ENCODE measurements at places on chromosomes 11 and 22.

GRCh38 chr11:65952052-65952521 lies 6.8 kb downstream of the TSGA10IP start:
- no peak for DNase-seq

- DNase-seq, result peak; percentile 23
Observed at GRCh38 chr11:103877221-103877620, 159.2 kb upstream of the DDI1 start.

- no peak for DNase-seq
Observed at GRCh38 chr11:14567064-14567651, 47.0 kb upstream of the PSMA1 start.

- DNase-seq, result no peak
Observed at GRCh38 chr11:32851251-32851650, 21.5 kb downstream of the PRRG4 start.

DNA sequence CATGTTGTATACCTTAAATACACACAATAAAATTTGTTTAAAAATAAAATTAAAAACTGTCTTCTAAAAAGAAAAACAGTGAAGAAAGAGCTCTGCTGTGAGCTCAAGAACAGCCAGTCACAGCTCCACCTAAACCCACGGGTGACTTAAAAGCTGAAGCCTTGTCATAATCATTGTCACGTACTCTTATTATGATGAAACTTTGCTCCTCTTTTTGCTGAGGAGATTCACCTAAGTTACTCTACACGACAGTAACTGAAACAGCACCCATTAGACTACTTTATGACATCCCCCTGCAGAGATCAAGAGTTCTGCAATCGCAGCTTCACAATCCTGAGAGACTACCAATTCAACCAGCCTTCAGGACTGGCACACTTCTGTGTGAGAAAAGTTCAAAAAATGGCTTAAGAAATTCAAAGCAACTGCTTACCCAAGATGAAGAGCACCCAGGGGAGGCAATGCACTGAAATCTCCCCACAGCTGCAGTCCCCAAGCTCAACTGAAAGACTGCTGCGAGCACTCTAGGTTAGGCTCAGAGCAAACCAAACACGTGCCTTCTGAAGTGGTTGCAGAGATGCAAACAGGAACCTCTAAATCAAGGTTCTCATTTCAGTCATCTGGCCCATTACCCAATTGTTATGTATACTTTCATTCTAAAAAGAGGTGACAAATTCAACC lies at the start of gene JAML:
Gene JAML (minus strand): TSS at position 501 of the 678 bp plus-strand sequence. CDS start 10,145 bp downstream, outside the sequence.
- DNase-seq, result no peak

GRCh38 chr22:44445731-44446130 lies 52.3 kb downstream of the RTL6 start:
- no peak for DNase-seq

- DNase-seq, result no peak
Observed at GRCh38 chr11:60834742-60835533, 7.0 kb upstream of the CCDC86 start.

DNA sequence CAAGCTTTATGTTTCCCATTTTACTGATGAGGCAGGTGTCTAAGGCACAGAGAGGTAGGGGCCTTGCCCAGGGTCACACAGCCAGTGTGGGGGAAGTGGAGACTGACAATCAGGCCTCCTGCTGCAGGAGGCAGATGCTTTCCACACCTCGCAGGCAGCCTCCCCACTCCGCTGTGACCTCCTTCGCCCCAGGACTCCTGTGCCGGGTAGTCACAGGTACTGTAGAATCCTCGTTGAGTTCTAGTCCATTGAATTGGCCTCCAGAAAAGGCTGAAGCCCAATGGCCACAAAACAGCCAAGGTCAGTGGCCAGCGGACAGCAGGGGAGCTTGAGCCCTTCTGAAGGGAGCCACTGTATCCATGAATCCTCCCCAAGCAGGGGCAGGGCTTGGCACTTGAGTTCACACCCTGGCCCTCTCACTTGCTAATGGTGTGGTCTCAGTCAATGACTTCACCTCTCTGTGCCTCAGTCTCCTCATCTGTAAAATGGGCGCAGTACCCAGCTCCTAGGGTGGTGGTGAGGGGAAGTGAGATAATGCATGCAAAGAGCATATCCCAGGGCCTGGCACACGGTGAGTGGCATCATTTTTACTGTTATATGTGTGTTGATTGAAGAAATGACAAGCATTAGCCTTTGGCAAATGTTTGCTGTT lies 1.1 kb upstream of the FXYD2 start:
- DNase-seq, result no peak

GRCh38 chr22:27370269-27370668 lies 431.3 kb downstream of the MN1 start:
- no peak for DNase-seq
